Stimulated activated CD8-positive, alpha-beta memory T cell treated with anti-CD3 and anti-CD28 coated beads, Interleukin-12 subunit alpha, Interleukin-12 subunit beta, amount 100 ng/mL, for 1 hour (primary cell): ENCODE measurements at places on chromosomes 7 and 10.

- DNase-seq = peak; percentile 84
Observed at GRCh38 chr10:38094158-38094926, at the start of gene ZNF37A. TSS of gene ZNF37A (plus strand) at chr10:38094337. CDS start at chr10:38096618, 2,281 bp downstream.

DNA sequence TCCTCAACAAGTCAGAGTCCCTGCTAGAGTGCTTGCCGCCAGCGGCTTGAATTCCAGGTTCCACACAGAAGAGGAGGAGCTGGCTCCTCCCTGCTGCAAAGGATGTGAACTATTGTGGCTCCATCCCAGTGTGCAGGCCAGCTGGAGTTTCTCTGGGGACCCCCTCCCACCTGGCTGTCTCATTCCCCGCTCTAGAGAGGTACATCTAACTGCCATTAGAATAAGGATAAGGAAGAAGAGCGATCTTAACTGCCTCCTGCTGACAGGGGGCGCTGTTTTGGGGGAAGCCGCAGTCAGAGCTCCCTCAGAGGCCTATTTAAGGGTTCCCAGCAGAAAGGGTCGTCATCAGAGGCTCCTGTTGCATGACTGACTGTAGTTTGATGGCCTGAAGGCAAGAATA is 40.8 kb upstream of the HECW1 start:
- DNase-seq = no peak

- DNase-seq = peak; percentile 2
Observed at GRCh38 chr7:80018941-80019808, 115.5 kb upstream of the GNAI1 start.

DNA sequence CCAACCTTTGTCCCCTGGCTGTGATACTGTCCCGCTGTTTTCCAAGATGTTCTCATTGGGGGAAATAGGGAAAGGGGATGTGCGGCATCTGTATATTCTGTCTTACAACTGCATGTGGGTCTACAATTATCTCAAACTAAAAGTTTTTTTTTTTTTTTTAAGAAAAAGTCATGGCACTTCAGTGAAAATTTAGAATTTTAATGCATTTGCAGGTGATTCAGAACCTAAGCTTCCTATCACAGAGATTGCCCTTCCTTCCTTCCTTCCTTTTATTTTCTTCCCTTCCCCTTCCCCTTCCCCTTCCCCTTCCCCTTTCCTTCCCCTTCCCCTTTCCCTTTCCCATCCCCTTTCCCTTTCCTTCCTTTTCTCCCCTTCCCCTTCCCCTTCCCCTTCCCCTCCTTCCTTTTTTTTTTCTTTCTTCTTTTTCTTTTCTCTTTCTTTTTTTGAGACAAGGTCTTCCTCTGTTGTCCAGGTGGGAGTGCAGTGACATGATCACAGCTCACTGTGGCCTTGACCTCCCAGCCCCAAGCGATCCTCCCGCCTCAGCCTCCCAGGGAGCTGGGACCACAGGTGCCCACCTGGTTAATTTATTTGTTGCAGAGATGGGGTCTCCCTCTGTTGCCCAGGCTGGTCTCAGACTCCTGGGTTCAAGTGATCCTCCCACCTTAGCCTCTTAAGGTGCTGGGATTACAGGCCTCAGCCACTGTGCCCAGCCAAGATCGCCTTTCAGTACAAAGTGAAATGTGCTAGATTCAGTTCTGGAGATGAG is 32.0 kb downstream of the JAKMIP3 start:
- no peak for DNase-seq

GRCh38 chr10:70617798-70618568 is 15.4 kb upstream of the PRF1 start:
- DNase-seq = no peak

- no peak for DNase-seq
Observed at GRCh38 chr10:124605856-124606812, 138.0 kb downstream of the FAM53B start.

- DNase-seq = no peak
Observed at GRCh38 chr10:30447125-30447799, 13.3 kb downstream of the MAP3K8 start.

DNA sequence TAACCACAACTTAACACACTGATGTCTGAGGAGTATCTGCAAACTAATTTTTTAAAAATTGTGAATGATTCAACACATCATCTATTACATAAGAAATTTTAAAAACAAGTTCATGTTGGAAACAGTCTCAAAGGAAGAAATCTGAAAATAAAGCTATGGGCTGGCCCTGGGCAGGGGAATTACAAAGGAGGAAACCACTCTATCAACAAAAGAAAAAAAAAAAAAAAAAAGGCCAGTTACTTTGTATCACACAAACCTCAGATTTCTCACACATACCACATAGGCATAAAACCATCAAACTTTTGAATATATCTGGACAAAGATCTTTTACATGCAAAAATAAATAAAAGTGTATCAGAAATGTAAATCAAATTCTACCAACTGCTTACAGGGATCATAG is 20.8 kb downstream of the TIAL1 start:
- DNase-seq = no peak

DNA sequence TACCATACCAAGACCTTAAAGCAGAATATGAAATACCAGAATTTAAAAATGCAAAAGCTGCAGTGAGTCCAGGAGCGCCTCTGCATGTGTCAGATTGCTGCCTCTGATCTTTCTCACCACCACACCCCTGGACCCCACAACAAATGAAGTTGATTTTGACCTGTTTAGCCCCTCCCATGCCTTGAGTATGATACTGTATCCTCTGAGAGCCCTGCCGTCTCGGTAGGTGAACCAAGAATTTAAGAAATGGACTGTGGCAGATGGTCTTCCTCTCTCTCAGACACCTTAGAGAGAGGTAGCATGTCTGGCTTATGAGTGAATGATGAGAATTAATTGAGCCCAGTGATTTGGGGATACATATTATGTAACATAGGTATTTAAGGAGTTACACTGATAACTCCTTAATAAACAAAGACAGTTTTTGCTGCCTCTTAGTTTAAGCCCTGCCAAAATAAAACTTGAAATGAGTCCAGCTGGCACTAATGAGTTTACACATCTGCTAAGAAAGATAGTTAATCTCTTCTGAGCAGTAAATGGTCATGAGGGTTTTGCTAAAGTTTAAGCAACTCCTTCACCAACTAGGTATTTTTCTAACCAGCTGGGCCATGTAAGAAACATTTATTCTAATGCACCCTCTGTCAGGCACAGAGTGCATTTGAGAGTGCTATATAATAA is 4.5 kb upstream of the TFPI2 start:
- no peak for DNase-seq

DNA sequence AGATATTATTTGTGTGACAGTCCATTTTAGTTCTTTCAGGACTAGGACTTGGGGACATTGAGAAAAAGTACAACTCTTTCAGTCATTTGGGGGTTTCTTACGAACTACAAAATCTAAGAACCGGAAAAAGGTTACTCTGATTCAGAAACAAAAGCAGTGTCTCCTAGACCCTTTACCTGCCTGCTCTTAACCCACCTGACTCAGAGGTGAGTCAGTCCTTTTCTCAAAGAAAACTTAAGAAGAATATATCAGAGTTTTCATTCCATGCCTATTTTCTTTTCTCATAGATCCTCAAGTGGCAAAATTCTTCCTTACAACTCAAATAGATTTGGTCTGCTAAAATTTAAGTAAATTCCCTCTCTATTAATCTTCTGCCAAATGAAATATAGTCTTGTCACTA is 114.9 kb upstream of the PTN start:
- DNase-seq = no peak

DNA sequence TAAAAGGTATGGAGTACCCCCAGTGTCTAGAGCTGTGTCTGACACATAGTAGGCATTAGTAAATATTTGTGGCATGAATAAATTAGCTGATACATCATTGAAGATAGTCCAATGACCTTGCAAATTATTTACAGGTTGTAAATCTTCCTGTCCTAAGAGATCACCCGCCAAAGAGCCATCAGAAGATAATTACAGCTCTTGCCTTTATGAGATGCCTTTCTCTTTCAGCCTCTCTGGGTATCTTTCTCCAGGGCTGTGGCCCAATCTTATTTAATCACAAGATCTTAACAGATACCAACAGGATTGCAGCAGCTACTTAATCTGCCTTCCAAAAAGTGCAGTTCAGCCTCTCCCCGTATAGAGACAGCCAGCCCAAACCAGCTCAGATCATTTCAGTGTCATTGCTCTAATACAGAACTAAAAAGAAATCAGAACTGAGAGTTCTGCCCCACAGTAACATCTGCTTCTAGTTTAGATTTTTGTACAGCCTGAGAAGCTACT is 41.5 kb downstream of the MYOF start:
- DNase-seq = no peak

- no peak for DNase-seq
Observed at GRCh38 chr10:74981831-74982633, 129.4 kb upstream of the SAMD8 start.

GRCh38 chr10:101287183-101287996 is 58.1 kb upstream of the LBX1 start:
- no peak for DNase-seq

DNA sequence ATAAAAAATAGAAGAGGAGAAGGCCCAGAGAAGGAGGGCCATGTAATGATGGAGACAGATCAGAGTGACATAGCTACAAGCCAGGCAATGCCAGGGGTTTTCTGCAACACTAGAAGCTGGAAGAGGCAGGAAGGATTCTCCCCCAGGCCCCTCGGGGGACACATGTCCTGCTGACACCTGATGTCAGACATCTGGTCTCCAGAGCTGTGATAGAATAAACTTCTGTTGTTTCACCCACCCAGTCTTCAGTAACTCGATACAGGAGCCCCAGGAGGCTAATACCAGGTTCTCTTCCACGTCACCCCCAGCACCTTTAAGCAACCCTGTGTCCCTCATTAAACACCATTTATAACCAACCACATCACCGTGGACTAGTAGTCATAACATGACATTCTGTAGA is 94.9 kb downstream of the TMEM130 start:
- DNase-seq = no peak

- no peak for DNase-seq
Observed at GRCh38 chr10:4243651-4244050, 458.6 kb upstream of the KLF6 start.

- DNase-seq = no peak
Observed at GRCh38 chr10:62614389-62615157, 189.9 kb upstream of the ADO start.
